ENCODE measurements at places on chromosomes 3 and 15.
A peak's percentile ranks its signal among the peaks of the same experiment; 100 is the strongest.

- no peak for DNase-seq
Measured at GRCh38 chr15:73075160-73075859, 23.0 kb downstream of the NEO1 start.

DNA sequence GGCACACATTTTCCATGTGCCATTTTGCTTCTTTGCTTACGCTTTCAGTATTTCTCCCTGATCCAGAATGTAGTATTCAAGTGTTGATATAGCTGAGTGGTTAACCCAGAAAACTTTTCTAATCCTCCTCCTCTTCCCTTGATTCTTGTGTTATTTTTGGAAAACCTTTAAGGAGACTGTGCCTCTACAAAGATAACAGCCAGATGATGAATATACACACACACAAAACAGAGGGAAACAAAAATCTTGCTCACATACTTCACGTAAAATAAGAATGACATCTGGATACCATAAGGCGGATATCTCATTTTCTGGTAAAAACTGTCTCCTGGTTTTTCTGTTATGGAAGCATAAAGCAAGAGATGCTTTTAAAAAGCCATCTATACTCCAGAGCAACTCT lies 295.8 kb upstream of the THBS1 start:
- DNase-seq, result no peak

- DNase-seq, result no peak
Measured at GRCh38 chr15:48367483-48367882, 36.3 kb downstream of the DUT start.

- DNase-seq, result peak; percentile 44
Measured at GRCh38 chr3:177196008-177196455, 1.2 kb downstream of the TBL1XR1 start.

DNA sequence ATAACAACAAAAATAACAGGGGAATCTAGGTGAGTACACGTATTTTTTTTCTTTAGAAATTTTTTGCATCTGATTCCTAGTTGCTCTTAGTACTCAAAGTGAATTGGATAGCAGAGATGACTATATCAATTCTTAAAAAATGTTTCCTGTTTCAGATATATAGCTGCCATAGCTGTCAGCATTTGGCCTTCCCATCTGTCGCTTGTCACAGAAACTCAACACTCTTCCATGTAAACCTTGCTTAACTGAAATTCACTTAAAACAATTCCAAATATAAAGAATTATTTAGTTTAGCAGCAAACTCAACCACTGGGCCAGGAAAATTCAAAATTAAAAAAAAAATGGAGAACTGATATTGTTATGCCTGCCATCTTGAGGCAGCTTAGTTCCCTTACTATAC lies 807.5 kb downstream of the IGSF11 start:
- DNase-seq, result no peak

GRCh38 chr15:92098869-92099268 lies 245.4 kb downstream of the SLCO3A1 start:
- no peak for DNase-seq

DNA sequence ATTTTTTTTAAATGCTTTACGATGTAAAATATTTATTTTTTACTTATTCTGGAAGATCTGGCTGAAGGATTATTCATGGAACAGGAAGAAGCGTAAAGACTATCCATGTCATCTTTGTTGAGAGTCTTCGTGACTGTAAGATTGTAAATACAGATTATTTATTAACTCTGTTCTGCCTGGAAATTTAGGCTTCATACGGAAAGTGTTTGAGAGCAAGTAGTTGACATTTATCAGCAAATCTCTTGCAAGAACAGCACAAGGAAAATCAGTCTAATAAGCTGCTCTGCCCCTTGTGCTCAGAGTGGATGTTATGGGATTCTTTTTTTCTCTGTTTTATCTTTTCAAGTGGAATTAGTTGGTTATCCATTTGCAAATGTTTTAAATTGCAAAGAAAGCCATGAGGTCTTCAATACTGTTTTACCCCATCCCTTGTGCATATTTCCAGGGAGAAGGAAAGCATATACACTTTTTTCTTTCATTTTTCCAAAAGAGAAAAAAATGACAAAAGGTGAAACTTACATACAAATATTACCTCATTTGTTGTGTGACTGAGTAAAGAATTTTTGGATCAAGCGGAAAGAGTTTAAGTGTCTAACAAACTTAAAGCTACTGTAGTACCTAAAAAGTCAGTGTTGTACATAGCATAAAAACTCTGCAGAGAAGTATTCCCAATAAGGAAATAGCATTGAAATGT lies 15.6 kb downstream of the THBS1 start:
- no peak for DNase-seq

DNA sequence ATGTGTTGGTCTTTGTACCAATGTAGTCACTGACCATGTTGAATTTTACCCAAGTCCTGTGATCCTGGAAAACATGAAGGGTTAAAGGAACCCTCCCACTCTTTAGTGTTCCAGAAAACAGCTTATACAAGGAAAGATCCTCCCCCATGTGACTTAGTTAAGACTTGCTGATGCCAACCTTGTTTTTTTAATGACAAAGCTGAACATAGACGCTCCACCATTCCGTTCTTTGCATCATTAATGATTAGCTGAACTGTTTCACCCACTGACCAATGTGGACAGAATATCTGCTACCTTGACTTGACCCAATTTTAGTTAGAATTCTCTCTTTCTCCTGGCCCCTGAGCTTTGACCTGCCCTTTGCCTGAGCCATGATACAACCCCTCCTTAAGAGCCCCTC lies 3.5 kb upstream of the WDR72 start:
- DNase-seq, result no peak

DNA sequence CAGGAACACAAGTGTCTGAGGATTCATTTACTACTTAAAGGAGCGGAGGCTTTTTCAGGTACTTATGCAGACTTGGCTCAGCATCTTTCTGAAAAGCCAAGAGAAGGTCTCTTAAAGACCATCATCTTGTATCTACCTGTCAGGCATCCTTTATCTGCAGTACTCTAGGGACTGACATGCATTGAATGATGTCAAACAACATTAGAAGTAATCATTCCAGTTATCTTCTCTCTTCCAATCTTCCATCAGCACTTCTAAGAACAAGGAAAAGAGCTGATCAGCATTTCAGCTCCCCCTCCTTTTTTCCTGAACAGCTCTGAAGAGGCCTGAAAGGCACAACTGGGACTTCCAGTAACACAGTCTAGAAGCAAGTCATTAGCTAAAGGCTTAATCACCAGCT lies 214.8 kb downstream of the KCNH8 start:
- no peak for DNase-seq

DNA sequence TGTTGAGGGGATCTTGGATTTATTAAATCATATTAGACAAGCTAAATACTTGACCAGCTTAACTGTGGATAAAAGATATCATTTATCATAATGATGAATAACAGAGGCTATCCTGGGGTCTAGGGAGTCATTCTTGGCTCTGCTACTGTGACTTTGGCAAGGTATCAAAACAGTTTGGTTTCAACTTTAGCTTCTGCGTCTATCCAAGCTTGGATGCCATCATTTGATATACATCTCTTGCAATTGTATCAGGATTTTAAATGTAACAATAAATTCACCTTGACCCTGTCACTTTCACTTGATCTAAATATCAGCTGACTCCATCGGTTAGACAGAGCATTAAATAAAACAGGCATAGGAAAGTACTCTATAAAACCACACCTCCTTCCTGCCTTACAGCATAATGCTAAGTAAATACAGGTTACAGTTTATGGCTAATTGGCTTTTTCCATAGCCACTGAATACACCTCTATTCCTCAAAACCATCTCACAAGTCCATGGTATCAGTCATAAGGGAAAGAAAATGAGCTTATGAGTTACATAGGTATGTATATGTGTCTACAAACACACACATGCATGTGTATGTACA lies 262.9 kb downstream of the CTNNB1 start:
- DNase-seq, result no peak

DNA sequence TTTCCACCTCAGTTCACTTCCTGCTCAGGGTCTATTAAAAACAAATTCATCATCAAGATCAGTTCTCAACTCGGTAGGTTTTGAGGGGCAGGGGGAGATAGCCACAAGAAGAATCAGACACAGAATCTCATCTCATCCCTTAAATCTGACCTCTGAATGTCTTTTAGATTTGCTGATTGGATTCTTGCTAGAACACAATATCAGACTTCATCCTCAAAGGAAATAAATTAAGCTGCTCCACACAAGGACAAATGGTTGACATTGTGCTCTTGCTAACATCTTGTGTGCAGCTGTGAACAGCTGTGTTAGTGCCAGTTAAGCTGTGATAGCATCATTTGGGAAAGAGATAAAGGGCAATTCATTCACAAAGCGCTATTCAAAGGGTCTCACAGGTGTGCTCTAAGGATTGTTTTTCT lies 184.0 kb upstream of the ADAMTS9 start:
- no peak for DNase-seq

GRCh38 chr15:42313463-42313862 lies 40.2 kb upstream of the TMEM87A start:
- no peak for DNase-seq

- DNase-seq, result no peak
Measured at GRCh38 chr3:45580112-45580765, 14.3 kb upstream of the LIMD1 start.

GRCh38 chr3:1907911-1908310 lies 190.8 kb upstream of the CNTN4 start:
- DNase-seq, result no peak

DNA sequence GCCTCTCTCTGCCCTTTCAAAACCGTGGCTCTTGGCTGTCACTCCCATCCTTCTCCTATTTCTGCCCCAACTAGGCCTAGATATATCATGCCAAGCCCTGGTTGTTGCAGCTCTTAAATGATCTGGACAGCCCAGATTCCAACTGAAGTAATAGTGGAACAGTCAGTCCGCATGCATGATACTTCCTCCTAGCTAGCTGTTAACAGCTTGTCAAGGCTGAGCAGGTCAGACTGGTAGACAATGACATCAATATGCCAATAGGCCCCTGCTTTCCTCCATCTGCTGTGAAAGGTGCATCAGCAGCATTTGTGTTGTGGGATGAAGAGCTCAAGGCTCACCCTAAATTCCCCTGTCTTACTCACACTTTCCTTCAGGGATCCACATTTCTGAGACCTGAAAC lies 527.7 kb upstream of the TGFBR2 start:
- no peak for DNase-seq

DNA sequence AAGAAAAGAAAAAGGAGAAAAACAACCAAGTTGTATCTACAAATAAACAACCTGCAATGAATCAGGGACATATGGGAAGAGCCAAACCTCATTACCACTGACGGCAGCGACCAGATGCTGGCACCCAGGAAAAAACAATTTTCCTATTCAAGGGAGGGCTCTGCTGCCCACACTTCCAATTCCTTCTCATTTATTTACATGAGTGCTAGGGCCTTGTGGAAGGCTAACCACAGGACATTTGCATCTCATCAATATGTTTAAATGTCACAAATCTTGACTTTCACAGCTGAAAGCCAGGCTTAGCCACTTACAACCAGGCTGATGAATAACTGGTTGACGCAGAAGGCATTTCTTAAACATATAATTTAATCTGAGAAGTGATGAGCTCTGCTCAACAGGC lies 36.0 kb downstream of the RFTN1 start:
- no peak for DNase-seq

DNA sequence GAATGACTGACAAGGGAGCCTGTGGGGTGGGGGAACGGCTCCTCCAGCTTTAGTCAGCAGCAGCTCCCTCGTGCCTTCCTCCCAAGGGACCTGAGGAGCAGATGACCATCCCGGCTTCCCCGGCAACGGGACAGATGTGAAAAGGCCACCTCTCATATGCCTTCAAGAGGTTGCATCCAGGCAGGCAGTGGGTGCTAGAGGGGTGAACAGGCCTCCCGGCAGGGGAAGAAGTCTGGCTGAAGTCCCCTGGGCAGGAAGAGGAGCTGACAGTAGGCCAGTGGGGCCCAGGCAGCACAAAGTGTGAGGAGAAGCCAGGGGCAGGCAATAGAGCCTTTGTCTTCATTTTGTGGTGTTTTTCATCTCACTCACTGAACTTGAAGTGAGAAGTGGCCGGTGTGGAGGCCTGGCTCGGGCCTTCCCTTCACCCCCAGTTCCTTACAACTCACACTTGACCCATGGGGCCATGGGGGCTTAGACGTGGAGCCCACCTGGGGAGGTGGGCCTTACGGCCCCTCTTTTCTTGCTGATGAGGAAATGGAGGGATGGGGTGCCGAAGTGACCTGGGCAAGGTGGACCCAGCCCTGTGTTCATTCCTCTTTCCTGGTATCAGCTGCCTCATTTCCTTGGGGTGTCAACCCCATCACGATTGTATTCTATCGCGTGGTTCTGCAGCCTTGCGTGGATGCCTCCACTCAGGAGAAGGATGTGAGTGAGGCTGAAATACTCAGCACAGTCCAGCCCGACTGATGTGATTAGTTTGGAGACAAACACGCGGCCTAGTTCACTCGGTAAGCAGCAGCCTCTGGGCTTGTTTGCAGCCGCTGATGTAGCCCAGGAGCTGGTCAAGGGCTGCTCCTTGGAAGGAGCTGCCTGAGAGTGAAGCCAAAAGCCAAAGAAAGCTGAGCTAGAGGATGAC lies 115.5 kb upstream of the ALDH1A3 start:
- DNase-seq, result peak; percentile 13

DNA sequence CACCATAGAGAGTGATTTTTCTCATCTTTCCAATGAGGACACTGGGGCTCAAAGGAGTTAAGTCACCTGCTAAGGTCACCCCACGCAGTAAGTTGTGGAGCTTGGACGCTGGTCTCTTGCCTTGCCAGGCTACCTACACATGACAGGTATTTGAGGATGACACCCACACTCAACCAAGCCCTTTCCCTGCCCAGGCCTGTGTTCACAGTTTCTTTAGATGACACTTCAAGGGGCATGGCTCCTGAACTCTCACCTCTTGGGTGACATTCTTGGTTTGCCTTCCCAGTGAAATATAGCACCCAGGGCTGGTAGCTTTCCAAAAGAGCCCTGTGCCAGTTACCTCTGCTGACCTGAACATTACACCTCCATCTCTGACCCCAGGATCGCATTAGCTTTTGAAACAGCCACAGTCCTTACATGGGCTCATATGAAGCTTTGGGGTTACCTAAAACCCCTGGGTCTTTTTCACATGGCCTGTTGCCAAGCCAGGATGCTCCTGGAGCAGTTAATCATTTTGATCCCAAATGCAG lies 148.0 kb downstream of the RPLP1 start:
- DNase-seq, result no peak

DNA sequence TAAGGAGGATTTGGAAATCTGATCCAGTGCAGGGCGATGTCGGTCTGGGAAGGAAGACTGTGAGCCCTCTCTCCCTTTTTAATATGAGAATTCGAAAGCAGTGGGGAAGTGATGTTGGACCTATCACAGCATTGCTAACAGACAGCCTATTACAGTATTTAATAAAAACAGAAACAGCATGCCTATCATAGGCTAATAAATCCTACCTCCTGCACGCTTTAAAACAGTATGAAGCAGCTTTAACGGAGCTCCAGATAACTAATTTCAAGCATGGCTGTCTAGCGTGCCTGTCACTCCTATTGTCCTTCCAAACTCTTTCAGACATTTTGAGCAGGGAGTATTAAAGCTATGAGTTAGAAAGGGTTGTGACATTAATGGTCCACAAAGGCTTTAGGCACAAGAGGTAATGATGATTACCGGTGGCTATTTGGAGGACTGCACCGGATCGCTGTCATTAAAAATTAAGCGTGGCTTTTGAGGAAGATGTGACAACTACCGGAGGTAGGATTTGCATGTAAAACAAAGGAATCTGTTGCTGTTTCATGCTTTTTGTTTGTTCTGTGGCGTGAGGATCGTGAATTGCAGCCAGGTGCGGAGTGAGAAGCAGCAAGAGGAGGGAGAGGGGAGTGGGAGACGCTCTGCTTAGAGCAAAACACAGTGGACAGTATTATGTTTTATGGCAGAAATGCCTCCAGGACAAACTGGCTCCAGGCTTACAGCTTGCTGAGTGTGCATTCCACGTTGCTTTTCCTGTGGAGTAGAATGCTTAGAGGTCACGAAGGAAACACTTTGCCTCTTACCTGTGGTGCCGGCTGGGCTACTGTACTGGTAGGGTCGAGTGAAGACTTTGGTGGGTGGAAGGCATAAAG lies at the start of gene KCNMB2:
TSS of gene KCNMB2 (plus strand) at position 226 of the 869 bp plus-strand sequence.
- DNase-seq, result no peak

Data from GM13976 (cell line).